ENCODE measurements at places on chromosomes 2 and 18.

DNA sequence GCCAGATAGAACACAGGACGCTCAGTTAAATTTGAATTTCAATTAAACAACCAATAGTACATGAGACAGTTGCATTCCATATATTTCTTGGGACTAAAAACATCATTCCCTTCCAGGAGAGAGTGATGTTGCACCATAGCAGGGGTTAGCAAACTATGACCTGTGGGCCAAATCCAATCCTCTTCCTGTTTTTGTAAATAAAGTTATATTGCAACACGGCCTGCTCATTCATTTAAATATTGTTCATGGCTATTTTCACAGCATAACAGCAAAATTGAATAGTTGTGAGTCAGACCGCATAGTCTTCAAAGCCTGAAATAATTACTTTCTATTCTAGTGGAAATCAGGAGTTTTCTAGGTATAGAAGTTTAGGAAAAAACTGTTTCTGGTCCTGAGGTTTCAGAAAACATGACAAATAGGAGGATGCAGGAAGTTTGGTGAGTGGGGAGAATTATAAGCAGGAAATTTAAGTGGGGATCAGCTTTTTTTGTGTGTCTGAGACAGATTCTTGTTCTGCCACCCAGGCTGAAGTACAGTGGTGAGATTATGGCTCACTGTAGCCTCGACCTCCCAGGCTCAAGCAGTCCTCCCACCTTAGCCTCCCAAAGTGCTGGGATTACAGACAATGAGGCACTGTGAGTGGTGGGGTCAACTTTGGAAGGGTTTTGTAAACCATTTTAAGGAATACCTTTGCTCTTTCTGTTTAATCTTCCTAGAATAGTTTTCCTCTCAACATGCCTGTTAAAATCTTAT, 131.5 kb downstream of the SOCS6 start:
- DNase-seq, result no peak

DNA sequence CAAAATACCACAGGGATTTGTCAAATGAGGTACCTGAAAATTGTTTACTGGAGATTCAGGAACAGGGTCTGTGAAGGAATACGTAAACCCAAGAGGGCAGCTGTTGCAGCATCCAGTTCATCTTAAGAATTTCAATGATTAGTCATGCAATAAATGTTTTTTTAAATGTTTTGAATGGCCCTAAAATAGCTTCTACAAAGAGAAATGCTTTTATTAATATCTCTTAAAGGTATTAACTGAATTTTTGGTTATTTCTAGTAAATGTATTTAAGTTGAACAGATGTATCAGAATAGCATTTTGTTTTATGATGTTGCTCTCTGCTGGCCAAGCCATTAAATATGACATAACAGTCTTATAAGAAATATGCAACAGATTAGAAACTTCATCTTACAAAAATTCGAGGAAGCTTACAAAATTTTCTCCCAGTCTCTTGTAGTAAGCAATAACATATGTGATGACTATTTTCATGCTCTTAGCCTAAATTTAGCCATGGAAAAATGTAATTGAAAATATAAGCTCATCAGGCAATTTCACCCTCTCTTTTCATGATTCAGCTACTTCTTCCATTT, 863.9 kb downstream of the SUCLG1 start:
- no peak for DNase-seq

DNA sequence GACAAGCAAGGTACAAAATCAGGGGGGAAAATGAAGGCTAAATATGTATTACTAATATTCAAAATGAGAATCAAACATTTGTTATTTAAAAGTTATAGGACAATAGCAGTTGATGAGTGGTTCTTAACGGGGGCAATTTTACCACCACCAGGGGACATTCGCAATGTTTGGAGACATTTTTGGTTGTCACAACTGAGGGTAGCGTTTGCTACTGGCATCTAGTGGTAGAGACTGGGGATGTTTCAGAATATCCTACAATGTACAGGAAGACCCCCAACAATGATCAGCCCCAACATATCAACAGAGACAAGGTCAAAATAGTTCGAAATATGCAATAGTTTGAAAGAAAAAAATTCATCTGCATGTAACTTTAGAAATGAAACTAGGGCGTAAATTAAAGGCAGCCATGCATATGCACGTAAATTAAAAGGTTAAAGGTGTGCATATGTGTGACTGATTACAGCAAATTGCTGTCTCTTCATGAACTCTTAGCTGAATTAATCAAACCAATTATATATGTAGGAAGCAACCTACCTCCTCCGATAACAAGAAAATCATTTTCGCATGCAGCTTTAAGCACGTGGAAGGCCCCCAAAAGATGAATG, 61.2 kb upstream of the CUL3 start:
- peak; percentile 37 for DNase-seq

- DNase-seq, result no peak
Measured at GRCh38 chr2:19607400-19607799, 249.0 kb upstream of the OSR1 start.

GRCh38 chr2:164069540-164069939, 333.7 kb upstream of the FIGN start:
- DNase-seq, result no peak

DNA sequence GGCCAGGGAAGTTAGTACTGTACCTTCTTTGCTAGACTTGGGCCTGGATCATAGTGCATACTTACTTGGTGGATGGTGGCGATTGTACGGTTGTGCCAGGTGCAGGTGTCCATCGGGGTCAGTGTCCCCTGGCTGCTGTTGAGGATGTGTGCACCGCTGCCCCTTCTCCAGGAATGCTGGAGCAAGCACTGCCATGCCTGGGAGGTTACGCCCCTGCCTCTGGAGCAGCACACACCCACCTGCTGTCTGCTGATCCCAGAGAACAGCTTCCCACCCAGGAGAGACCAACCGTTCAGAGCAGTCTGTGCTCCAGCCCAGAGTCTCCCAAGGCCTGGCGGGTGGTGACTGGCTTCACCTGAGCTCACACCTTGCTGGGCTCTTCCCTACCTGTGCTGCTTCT, 286.8 kb upstream of the HS6ST1 start:
- no peak for DNase-seq

DNA sequence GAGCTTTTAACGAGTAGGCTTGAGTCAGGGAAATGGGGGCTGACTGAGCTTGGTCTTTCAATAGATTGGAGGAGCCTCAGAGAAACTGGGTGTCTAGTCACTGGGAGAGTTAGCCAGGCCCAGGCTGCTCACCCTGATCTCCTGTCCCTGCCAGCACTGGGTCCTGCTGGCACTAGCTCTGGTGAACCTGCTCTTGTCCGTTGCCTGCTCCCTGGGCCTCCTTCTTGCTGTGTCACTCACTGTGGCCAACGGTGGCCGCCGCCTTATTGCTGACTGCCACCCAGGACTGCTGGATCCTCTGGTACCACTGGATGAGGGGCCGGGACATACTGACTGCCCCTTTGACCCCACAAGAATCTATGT, 720 bp downstream of the KRTCAP3 start:
- peak; percentile 51 for DNase-seq

DNA sequence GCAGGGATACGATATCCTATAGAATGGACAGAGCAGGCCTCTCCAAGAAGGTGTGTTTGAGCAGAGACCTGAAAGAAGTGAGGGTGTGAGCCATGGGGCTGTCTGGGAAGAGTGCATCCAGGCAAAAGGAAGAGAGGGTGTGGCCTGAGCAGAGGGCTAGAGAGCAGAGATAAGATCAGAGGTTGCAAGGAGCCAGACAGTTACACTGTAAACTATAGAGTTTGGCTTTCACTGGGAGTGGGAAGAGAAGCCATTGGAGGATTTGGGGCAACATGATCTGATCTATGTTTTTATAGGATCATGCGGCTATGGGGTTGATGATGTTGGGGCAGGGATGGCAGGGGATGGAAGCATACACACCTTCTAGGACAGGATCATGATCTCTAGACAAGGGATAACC, 124.1 kb upstream of the MAP3K20 start:
- no peak for DNase-seq

DNA sequence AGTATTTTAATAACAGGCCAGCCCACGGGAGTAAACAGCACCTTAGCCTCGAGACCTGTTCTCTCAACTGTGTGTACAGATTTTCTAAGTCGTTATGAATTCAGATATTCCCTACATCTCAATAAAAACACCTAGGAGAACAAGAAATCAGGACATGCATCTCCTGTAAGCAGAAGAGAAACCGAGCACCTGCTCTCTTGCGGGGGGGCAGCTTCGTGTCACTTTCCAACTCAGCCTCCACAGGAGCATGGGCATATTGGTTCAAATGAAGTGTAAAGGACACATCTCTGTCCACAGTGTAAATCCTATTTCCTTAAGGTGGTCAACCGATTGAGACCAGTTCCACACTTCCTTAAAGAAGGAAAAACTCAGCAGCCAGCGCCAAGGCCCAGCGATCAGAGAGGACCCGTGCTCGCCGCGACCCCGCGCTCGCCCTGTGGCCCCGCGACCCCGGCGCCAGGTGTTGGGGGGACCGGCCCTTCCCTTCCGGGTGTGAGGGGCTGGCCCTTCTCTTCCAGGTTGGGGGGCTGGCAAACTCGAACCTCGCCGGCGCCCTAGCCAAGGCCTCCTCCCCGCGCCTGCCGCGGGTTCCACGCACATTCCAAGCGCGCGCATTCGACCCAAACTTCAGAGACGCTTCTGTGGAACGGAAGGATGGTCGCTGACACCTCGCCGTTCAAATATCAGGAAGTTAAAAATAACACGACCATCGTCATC, 652 bp downstream of the SH3YL1 start:
- DNase-seq, result no peak

- DNase-seq, result no peak
Measured at GRCh38 chr18:68833756-68834155, 35.9 kb downstream of the CCDC102B start.

DNA sequence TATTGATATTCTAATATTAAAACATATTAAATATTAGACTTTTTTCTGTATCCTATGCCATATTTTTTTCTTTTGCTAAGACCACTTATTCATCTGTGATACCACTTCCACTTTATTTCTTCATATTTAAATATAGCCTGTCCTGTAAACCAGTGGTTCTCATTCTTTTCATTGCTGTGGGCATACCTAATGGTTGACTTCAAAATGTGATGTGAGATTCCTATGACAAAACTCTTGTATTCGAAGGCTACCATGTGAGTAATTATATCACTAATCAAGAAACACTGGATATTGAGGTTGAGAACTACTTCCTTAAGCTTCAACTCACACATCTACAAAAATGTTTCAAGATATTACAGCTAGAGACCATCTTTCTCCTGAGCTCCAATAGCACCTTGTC, 3.6 kb downstream of the SCRN3 start:
- no peak for DNase-seq

DNA sequence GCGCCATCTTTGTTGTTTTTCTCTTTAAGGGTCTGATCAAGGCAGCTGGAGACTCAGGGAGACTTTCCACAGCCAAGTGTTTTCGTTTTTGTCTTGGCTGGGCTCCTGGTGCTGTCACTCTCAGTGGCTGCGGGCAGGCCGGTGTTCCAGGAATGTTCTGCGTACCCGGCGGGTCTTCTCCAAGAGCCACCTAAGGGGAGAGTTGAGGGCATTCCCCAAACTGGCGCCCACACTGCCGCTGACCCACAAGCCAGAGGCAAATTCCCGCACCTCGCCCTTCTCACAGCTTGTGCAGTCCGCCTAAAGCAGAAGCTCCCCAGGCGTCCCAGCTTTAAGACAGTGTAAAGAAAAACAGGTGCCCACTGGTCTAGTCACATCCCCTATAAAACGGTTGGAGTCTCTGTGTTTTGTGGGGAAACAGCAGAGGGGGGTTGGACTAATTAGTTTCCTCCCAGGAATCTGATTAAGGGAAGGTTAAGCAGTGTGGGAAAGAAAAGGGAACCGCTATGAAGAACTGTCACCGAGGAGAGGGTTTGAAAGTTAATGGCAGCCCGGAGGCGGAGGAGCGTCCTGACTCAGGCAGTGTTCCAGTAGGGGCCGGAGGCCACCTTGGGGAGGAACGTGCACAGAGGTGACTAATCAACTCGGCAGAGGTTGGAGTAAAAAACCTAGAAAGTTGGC, 224.5 kb downstream of the SLC4A3 start:
- DNase-seq, result no peak

GRCh38 chr2:45264227-45265225, 255.3 kb upstream of the SIX2 start:
- DNase-seq, result no peak

GRCh38 chr2:48425402-48425801, 104.6 kb upstream of the STON1 start:
- no peak for DNase-seq

GRCh38 chr2:104860451-104860790, 6.5 kb downstream of the POU3F3 start:
- DNase-seq, result no peak

DNA sequence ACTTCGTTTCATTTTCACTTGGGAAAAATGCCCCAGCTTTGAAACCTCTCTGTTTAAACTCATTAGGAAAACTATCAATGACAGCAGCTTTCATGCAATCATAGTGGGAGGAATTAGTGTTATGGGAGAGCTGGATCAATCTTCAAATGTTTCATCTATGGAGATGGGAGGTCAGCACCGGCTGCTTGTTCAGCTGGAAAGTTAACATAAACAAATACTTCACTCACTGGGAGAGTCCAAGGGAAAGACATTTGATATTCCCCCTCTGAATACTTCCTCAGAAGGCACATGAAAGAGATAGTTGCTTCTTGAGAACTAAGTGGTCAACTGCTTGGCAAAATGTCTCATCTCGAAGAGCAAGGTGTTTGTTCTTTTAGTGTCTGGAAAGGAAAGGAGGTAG, 7.3 kb downstream of the LYPD1 start:
- DNase-seq, result no peak

- no peak for DNase-seq
Measured at GRCh38 chr2:239220341-239220740, 180.5 kb downstream of the HDAC4 start.

Data from erythroblast (primary cell).